Activated CD4-positive, alpha-beta T cell treated with anti-CD3 and anti-CD28 coated beads, Interleukin-2, Interleukin-6, amounts not matched to agents 100 ng/mL and 50 ng/mL, durations not matched to agents 16 hours and 8 hours (primary cell): ENCODE measurements at places on chromosomes 5 and 9.

DNA sequence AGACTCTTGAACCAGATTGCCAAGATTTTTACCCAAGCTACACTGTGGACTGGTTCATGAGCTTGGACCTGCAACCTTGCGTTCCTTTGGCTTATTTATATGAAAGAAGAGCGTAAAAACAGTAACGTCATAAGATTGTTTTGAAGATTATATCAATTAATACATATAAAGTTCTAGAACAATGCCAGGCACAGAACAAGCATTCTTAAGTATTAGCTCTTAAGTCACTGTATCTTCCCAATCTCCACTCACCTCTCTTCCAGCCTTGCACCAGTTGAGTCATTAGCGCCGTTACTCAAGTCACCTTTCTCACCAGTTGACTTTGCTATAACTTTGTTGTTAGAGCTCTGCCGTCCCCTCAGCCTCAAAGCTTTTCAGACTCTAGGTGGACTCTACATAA lies 415.7 kb downstream of the PLK2 start:
- DNase-seq: no peak

GRCh38 chr5:89072842-89073672 lies 190.1 kb upstream of the MEF2C start:
- no peak for DNase-seq

DNA sequence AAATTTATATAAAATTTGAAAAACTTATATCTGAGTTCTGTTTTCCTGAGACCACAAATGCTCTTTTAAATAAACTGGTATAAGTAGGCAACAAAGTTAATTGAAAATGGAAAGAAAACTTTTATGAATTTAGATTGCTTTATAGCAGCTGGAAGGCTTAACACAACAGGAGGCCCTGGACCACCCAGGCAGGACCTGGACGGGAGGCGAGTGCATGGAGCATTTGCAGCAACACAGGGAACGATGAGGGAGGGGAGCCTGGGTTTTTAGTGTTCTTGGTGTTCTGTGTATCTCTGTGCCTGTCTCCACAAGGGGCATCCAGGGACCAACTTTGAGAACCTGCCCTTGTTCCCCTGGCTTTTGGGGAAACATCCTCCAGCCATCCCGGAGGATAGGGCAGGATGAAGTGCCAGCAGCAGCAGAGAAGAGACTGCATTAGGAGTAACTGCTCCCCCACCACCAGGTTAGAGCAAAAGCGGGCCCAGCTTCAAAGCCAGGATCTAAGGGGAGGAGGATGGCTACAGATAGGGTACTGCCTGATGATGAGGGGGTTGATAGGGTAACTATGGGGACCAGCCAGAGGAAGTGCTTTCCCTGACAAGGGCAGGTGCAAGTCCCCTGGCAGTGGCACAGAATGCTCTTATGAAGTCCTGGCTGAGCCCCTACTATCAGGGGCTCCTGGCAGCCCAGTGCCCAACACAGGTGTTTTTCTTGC lies 6.7 kb upstream of the SPATA31E1 start:
- DNase-seq: no peak

DNA sequence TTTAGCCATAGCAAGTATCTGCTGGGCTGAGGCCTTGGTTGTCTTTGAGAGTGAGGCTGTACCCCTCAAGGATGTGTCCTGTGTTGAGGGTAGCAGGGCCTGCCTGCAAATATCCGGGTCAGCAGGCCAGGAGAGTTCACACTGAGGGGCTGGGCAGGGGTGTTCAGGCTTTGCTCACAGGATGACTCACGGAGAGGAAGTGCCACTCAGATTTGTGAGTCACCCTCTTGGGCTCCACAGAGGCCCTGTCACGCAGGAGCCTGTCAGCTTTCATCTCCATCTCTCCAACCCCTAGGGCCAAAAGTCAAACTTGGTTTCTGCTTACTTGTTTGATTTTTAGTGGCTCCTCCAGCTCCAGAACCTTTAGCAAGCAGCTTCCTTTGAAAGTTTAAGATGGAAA lies 211.5 kb downstream of the SEC61B start:
- peak; percentile 88 for DNase-seq

DNA sequence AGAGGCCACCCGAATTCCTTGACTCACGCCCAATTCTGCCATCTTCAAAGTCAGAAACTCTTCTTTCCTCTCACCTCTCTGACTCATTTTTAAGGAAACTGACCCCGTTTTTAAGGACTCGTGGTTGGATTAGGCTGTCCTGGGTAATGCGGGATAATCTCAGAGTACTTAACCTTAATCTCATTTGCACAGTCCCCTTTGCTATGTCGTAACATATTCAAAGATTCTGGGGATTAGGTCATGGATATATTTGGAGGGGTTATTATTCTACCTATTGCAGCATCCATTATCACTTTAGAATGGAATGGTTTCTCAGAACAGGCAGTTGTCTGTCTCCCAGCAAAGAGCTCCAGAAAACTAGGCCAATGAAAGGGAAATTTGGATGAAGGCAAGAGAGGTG lies 80.8 kb upstream of the IL12B start:
- no peak for DNase-seq

DNA sequence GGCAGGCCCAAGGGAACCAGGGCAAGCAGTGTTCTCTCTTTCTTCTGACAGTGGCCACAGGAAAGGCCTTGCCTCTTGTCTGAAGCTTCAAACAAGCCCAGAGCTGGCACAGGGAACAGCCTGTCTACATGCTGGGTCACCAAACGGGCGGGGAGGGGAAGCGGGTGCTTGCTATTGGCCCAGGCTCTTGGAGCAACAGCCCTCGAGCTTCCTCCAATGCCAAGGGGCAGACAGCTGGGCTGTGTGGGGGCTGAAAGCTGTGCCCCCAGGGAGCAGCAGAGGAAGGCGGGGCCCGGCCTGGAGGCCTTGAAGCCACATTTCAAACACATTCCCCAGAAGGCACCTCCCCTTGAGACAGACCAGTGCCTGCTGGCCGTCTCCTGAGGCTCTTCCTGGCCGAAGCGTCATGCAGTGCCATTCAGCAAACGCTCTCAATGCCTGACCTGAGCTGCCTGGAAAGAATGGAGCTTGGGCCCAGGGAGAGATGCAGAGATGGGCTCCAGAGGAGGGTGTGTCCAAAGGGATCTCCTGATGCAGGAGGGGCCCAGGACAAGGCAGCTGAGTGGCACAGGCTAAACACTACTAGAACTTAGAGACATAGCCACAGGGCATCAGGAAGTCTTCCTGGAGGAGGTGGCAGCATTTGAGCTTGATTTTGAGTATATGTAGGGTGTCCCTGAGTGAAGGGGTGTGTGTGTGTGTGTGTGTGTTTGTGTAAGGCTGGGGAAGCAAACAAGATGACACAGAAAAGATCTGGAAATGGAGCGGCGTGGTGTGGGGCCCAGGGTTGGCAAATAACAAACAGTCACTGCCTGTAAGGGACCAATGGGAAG lies 2.5 kb downstream of the FIBCD1 start:
- DNase-seq: no peak

- no peak for DNase-seq
Measured at GRCh38 chr9:130488621-130489330, 44.0 kb downstream of the ASS1 start.

DNA sequence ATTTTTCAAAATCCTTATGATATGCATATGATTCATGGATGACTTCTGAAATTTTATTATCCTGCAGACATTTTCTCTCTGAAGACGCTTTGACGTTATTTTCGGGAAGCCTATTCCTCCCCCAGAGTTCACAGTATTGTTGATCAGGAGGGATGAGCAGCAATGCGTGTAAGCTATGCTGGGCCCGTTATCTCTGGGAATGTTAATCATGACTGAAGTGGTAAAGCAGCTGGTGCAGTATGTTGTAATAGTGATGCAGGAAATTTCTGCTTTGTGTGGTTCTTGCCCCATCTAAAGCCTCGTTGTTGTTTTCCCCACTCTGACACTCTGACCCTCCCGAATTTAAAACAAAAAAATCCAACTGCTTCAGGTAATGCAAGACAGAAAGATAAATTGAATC lies 1797.8 kb upstream of the WWC1 start:
- no peak for DNase-seq
